GM03348 (cell line): ENCODE measurements at places on chromosomes 7 and 10.

DNA sequence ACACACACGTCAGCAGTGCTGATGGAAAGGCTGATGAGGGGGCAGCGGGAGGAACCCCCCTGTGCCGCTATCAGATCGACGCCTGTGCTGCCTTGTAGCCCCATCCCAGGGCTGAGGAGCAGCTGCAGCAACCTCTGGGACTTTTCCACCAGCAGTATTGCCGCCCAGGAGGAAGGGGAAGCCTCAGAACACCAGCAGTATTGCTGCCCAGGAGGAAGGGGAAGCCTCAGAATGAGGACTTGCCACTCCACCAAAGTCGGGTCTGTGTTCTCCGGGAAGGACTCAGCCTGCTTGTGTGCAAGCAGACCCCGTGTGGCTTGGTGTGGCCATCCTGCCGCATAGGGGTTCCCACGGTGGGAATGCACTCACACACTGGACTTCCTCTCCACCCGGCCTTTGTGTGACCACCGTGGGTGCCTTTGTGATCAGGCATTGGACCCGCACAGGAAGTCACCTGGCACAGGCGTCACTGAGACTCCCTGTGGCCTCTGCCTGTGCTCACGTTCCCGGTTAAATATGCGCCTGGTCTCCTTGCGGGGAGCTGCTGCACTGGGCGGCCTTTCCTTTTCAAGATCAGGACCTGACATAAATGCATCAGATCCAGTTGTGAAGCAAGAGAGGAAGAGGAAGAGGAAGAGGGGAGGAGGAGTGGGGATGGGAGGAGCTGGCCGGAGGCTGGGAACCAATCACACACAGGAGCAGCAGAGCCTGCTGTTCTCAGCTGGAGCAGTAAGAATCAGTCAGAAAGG lies 248.5 kb downstream of the DNAJB6 start:
- DNase-seq = no peak

GRCh38 chr7:145092766-145093165 lies 256.9 kb upstream of the TPK1 start:
- no peak for DNase-seq

GRCh38 chr10:114616516-114616915 lies 41.6 kb downstream of the ABLIM1 start:
- no peak for DNase-seq

DNA sequence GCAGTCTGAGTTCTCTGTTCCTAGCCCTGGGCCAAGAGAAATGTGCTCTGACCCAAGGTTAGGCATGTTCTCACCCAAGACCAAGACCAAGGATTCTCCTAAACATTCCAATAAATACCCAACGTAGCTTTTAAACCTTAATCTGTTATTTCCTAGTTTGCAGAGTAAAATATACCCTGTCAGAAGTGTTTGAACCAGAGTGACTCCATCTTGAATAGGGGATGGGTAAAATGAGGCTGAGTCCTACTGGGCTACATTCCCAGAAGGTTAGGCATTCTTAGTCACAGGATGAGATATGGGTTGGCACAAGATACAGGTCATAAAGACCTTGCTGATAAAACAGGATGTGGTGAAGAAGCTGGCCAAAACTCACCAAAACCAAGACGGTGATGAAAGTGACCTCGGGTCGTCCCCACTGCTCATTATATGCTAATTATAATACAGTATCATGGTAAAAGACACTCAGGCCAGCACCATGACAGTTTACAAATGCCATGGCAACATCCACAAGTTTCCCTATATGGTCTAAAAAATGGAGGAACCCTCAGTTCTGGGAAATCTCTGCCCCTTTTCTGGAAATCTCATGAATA lies 27.7 kb downstream of the PLXNA4 start:
- no peak for DNase-seq

- DNase-seq = peak; percentile 15
These were observed 660 bp downstream of the SUV39H2 start for GRCh38 chr10:14879124-14879927.

DNA sequence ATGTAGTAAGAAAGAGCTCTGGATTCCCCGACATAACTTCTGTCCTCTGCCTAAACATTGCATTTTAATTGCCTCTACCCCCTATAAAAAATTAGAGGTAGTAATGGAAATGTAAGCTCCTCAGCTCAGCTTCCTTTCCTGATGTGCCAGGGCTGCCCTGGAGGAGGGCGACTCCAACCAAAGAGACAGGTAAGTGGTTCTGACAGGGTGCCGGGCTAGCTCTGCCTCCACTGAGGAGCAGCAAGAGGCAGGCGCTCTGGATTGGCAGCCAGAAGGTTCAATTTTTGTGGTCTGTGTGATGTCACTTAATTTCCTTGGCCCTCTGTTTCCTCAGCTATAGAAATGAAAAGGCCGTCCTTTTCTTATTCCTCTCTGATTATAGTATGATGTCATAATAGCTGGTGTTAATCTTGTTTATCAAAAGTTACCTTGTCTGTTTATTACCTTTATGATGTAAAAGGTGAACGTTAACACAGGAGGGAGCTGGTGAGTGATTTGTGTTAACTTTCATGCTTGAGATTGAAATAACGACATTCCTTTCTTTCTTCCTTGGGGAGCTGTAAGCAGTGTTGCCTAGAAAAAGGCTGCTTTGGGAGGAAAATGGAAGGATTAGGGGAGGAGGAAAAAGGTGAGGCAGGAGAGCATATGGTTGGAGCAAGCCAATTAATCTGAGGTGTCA lies 51.8 kb downstream of the ANLN start:
- no peak for DNase-seq

GRCh38 chr10:112059220-112059619 lies 124.3 kb downstream of the GPAM start:
- no peak for DNase-seq

GRCh38 chr7:159078193-159078910 lies 66.3 kb downstream of the VIPR2 start:
- no peak for DNase-seq

GRCh38 chr7:114645451-114645850 lies 230.8 kb downstream of the FOXP2 start:
- no peak for DNase-seq

GRCh38 chr10:30629653-30630052 lies at the start of gene LYZL2:
Gene LYZL2, minus strand, starts transcription at chr10:30629753. Its CDS starts 2,838 bp downstream, at chr10:30626915.
- DNase-seq = no peak

- DNase-seq = no peak
These were observed 449.6 kb downstream of the SORCS1 start for GRCh38 chr10:106714734-106715555.

- no peak for DNase-seq
These were observed 34.5 kb downstream of the ADAP1 start for GRCh38 chr7:919924-920341.

- peak; percentile 84 for DNase-seq
These were observed 1.7 kb downstream of the SCRN1 start for GRCh38 chr7:29987811-29988317.

- no peak for DNase-seq
These were observed 88.2 kb upstream of the GPR26 start for GRCh38 chr10:123577921-123578461.

DNA sequence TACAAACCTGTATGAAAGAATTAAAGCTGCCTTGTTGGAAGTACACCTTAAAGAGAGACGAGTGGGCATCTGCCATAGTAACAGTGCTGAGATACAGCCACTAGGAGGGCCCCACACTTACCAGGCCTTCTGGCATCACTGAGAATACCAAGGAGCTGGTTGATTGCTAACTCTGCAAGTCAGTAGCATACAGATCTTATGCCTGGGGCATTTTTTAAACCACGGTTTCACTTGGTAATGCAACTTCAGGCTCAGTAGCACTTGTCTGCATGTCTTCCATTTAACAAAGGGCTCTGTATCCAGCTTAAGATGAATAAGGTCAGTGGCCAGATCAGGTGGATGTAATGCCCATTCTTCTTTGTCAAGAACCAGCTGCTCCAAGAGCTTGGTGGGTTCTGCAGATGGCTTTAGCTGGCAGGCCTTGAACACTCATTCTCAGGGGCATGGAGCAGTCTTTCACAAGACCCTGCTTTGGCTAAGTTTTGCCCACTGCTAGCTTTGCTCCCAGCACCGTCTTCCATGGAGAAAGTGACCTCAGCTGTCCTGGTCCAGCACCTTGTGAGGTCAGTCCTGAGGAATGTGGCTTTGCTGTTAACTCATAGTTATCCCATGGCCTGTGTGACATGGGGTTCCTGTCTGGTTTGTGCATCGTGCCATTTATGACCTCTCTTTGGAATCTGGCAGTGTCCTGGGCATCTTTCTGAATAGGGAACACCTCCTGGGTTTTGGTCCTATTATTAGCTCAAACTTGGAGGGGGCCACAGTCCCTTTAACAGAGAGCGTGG lies 68.1 kb downstream of the BMPER start:
- DNase-seq = no peak

DNA sequence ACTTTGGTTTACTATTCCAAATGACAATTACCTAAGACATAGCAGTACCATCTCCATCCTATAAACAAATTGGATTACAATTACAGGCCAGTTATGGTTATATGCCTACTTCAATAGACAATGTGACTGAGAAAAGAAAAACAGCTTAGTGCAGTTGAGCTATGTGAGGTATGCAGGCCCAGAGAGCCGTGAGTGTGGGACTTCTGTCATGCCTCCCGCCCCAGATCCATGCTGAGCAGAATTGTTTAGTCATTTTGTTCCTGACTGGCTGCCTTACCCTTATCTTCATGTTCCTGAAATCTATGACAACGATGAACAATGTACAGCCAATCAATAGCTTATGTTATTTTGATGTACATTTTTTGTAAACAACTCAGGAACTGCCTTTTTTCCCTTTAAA lies 21.7 kb downstream of the LARP4B start:
- DNase-seq = peak; percentile 52

- DNase-seq = no peak
These were observed 1041.7 kb upstream of the AUTS2 start for GRCh38 chr7:68556537-68556936.

DNA sequence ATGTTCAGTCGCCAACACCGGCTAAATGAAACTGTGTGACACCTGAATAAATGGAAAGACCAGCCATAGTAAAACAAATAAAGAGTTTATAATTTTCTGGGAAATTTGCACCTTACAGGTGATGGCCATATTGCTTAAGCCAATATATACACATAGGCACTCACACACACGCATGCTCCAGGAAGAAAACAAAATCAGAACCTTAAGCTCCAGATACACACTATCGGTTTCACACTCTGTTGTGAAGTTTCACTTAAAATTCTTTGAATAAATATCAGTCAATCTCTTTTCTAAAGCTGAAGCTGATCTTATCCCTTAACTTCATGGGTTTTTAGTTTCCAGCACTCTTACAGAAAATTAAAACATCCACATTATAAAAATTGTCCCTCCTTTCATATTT lies 226.7 kb upstream of the MDFIC start:
- no peak for DNase-seq

- no peak for DNase-seq
These were observed 426.2 kb downstream of the ETV1 start for GRCh38 chr7:13563257-13563656.

GRCh38 chr10:21052709-21053104 lies 155.6 kb upstream of the NEBL start:
- DNase-seq = no peak

DNA sequence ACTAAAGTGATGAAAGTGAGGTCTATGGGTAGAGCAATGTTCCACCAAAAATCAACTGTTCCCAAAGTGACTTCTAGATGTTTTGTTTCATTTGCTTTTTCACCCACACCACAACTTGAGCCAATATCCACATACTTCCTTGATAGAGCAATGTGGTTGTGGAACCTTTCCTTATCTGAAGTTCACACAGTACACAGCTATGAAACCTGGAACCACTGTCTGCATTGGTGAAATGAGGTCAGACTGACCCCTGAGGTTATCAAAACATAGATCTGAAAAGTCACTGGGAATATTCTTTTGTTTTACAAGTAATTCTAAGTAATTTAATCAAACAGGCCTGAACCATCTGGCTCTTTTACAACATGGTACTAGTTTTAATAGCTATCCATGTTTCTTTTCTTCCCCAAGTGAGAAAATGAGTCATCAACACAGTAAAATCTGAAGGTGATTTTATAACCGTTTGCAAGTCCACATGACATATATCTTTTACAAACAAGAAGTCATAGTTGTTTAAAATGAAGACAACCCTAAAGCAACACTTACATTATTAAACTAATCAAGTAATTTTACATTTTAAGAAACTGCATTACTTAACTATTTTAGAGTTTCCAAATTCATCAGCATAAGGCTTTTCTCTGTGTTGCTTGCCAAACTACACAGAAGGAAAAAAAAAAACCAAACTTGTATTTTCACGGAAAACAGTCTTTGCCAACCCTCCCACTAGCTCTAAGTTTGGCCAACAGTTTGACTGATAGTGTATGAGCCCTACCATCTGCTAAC lies 80.3 kb downstream of the LRRC17 start:
- DNase-seq = peak; percentile 36

DNA sequence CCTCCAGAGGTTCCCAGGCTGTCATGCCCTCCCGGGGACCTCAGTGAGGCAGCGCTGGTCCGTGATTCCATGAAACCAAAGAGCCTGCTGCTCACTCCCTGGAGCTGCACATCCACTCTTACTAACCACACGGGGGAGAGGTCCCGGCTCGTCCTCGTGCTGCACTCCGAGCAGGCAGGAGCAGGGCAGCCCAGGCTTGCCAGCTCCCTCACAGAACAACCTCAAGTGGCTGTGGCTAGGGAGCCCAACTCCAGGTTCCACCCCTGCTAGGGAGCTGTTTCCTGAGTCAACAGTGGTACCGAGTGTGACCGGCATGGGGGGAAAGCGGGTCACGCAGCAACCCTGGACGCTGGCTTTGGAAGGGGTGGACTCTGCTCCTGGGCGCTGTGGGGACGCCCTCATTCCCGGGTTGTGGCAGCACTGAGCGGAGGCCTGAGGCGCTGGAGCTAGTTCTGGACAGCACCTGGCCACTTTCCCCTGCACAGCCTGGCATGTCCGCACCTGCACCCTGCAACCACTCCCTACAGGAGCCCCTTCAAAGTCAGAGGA lies 27.9 kb upstream of the PPP2R2D start:
- DNase-seq = no peak

GRCh38 chr7:29457141-29457561 lies 106.5 kb upstream of the PRR15 start:
- DNase-seq = no peak

GRCh38 chr7:68504716-68505115 lies 1093.6 kb upstream of the AUTS2 start:
- DNase-seq = no peak

DNA sequence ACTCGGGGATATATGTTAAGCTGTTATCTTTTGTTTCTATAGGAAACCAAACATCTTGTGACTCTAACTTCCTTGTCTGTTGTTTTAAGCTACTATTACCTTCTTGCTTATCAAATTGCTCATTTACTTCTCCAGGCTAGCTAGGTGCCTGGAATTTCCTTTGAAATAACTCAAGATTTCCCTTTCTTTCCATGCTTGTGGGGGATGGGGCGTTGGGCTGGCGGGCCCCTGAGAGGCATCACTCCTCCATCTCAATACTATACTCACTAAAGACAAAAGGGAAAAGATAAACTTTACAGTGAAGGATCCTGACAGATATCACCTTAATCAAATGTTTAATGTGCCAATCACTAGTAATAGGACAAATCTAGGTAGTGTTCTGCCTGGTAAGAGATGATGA lies 34.7 kb upstream of the MYO3A start:
- DNase-seq = no peak
